ENCODE measurements at places on chromosomes 6 and 20.

DNA sequence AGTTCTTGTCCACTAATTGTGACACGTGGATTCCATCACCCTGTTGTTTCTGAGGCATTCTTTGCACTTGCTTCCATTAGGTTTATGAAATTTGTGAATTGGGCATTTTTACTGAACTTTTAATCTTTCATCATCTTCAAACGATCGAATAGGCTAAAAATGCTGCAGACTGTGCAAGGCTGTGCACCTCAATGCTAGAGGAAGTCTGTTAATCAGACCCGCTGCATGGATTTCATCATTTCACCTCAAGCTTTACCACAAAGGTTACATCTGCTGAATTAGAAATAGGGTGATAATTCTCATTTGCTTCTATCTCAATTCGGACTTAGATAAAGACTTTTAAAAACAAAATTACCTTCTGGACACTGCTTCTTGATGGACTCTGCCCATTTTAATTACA is 27.8 kb upstream of the F13A1 start:
- no peak for DNase-seq

DNA sequence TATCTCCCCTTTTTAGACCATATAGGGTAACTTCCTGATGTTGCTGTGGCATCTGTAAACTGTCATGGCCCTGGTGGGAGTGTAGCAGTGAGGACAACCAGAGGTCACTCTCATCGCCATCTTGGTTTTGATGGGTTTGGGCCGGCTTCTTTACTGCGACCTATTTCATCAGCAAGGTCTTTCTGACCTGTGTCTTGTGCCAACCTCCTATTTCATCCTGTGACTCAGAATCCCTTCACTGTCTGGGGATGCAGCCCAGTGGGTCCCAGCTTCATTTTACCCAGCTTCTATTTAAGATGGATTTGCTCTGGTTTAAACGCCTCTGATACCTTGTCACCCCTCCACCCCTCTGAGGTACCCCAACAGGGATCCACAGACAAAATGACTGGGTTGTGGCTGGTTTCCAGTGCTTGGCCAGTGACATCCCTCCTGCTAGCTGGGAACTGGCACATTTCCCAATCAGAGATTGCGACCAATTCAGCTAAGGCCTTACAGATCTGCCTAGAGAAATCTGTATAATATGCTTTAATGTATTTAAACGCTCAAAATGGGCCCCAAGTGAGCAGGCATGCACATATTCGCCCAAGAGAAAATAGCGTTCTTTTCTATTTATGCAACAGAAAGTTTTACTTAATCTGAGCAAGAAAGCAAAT is 315.6 kb upstream of the QKI start:
- no peak for DNase-seq

GRCh38 chr6:137191670-137192069 is 18.2 kb upstream of the IL22RA2 start:
- DNase-seq = no peak

DNA sequence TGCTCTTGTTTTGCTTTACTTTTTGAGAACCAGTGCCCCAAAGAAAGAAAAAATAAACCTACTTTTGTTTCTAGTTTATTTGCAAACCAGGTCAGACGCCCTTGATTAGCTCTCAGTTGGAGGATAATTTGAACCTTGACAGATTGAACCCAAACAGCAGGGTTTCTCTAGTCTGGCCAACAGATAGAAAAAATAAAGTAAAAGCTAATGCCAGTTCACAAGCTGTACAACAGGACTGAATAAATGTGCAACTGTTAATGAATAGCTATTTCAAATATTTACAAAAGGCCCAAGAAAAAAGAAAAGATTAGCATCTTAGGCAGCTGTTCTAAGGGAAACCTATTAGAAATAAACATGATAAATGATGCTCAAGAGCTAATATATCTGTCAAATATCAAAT is 331.8 kb downstream of the CDKAL1 start:
- no peak for DNase-seq

GRCh38 chr6:169069356-169069755 is 184.3 kb downstream of the THBS2 start:
- DNase-seq = no peak

GRCh38 chr6:17165383-17165782 is 63.5 kb downstream of the STMND1 start:
- no peak for DNase-seq

- no peak for DNase-seq
Measured at GRCh38 chr6:68572975-68573374, 62.1 kb upstream of the ADGRB3 start.

GRCh38 chr6:130849594-130849993 is 22.4 kb downstream of the SMLR1 start:
- no peak for DNase-seq

All from neuronal stem cell (in vitro differentiated cells).